ENCODE measurements at places on chromosomes 1 and 21.

GRCh38 chr1:243325305-243325890, 69.6 kb downstream of the SDCCAG8 start:
- peak; percentile 48 for DNase-seq

- DNase-seq: no peak
Observed at GRCh38 chr1:35454176-35454575, 103.0 kb downstream of the KIAA0319L start.

DNA sequence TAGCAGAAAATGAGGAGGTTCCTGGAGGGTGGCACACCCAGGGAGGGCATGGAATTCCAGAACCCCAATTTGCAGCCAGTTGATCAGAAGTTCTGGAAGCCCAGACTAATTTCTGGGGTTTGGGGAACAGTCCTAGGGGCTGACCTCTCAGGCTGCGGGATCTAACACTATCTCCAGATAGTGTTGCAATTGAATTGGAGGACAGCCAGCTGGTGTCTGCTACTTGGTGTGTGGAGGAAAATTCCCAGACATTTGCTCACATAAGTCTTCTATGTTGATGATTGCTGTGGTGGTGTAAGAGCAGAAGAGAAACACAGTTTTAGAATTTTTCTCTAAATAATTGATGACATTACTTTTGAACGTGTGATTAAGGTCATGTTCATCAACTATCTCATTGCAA, 154.3 kb upstream of the RNPC3 start:
- no peak for DNase-seq

DNA sequence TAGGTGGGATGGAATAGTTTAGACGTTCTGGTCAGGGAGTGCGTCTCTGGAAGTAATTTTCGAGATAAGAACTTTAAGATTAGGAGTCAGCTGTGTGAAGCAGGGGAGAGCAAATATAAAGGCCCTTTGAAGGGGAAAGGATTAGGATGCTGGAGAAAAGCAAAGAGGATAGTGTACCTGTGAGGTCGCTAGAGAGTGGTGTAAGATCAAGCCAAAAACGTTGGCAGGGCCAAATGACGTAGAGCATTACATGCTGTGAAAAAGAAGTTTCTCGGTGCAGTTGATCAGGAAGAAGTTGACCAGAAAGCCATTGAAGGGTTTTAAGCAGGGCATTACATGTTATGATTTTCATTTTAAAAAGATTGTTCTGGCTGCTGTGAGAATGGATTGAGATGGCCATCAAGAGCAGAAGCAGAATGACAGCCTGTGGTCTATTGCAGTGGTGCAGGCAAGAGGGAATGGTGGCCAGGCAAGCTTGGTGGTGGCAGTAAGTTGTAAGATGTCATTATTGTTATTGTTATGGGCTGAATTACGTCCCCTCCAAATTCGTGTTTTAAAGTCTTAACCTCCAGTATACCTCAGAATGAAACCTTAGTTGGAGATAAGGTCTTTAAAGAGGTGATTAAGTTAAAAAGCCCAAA, 113.6 kb upstream of the KIF26B start:
- no peak for DNase-seq

DNA sequence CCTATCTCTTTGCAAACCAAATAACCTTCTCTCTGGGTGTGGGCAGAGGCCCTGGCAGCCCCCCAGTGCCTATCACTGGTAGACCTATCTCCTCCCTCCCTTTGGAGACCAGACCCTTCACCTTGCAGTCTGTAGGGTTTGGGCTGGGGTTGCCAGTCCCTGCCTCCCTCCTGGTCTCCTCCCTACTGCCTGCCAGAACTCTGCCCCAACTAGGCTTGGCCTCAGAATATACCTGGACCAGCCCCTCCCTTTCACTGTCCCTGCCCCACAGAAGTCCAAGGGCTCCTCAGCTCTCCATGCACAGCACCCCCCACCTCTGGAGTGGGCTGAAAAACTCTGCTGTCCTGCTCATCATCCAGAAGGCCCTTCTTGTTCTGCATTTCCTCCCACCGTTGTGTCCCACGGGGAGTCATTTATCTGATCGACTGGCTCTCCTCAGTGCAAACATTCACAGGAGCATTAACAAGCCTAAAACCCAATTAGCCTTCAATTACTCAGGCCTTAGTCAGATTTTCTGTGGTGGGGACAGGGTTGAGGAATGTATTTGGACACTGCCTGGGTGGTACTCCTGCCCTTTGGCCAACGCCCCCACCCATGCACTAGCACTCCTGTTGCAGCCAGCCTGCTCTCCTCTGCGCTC, 27.7 kb upstream of the DMBX1 start:
- DNase-seq: peak; percentile 25

DNA sequence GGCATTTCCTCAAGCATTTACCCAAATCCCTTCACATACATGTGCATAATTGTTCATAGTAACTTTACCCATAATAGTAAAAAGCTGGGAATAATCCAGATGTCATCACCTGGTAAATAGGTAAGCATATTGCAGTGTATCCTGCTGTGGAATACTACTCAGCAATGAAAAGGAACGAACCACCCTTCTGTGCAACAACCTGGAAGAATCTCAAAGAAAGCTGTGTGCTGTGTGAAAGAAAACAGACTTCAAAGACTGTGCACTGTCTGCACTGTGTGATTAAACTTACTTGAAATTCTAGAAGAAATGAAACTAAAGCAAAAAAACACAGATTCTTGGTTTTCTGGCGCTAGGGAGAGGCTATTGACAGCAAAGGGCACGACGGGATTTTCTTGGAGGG, 13.5 kb downstream of the TFF2 start:
- DNase-seq: no peak

GRCh38 chr21:45887788-45888187, 93.8 kb upstream of the COL6A1 start:
- DNase-seq: no peak

GRCh38 chr21:25170681-25171080, 436.6 kb downstream of the MRPL39 start:
- DNase-seq: no peak
